HTR-8/SVneo (cell line): ENCODE measurements at places on chromosomes 1 and 21.

DNA sequence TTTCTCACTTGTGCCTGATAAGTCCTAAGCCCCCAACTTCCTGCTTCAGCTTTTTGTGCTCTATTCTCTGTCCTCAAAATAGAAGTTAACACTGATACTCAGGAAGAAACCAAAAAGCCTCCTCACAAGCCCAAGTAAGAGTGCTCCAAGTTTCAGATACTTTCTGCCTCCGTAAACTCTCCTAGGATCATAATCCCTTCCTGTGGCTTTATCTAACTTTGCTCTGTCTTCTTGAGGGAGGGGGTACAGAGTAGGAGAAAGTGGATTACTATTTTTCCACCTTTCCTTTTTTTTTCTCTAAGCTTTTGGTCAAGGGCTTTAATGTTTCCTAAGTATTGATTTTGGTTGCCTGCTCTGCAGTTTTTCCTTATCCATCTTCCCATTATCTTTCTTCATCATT, 54.6 kb downstream of the DPH5 start:
- no peak for DNase-seq

GRCh38 chr1:31585736-31586365, 9.5 kb downstream of the TINAGL1 start:
- DNase-seq = no peak

DNA sequence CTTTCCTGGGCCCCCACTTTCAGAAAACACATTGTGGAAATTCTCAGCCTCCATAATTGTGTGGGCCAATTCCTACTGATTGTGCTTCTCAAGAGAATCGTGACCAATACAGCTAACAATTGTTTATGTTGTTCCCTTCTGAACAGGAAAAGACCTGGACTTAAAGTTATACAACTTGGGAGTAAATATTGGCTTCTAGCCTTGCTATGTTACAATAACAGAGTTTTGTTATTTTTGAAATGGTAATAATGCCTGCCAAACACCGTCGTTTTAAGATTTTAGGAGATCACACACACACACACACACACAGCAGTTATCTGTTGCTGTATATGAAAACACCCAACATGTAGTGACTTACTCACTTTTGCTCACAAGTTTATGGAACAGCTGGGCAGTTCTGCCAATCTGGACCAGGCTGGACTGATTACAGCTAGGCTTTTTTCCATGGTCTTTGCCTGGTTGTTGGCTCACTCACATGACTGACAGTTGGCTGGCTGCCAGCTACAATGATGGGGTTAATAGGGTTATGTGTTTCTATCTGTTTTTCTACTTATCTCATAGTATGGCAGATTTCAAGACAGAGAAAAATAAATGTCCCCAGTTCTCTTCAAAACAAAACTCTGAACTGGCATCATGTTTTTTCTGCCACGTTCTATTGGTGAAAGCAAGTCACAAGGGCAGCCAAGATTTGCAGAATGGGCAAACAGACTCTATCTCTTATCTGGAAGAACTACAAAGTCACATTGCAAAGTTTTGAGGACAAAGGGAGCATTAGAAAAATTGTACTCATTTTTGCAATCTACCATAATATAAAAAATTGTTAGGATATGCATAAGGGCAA, 447.5 kb downstream of the NEGR1 start:
- DNase-seq = no peak

DNA sequence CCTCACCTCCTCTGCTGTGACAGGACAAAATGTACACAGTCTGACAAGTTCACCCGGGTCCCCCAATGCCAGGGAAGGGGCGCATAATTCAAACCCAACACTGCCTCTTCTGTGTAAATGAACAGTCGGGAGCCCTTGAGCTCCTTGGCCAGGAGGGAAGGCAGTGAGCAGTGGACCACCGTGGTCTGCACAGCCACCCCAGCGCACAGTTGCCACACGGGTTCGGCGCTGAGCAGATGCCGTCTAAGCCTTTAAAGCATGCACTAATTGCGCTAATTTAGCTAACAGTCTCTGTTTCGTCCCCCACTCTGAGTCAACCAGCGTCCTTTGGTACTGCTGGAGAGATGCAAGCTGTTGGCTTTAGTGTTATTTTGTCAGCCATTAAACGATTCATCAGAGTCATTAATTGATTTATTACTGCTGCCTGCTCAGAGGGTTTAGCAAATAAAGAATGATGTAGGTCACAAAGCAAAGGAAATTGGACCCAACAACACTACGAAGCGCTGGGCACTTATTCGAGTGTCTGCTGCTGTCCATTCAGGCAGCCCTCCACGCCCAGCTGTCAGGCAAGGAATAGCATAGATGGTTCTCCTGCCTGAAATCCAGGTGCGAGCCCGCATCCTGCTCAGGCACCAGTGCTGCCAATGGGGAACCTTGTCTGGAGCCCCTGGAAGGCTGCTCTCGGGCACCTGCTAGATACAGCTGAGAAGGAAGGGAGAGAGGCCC, 91.5 kb downstream of the MRPL37 start:
- DNase-seq = no peak

- no peak for DNase-seq
Observed at GRCh38 chr1:67683766-67684525, 1.1 kb upstream of the GADD45A start.

GRCh38 chr1:175192111-175192629, 406 bp downstream of the KIAA0040 start:
- no peak for DNase-seq

GRCh38 chr1:29793101-29793546, 556.8 kb downstream of the PTPRU start:
- peak; percentile 61 for DNase-seq

DNA sequence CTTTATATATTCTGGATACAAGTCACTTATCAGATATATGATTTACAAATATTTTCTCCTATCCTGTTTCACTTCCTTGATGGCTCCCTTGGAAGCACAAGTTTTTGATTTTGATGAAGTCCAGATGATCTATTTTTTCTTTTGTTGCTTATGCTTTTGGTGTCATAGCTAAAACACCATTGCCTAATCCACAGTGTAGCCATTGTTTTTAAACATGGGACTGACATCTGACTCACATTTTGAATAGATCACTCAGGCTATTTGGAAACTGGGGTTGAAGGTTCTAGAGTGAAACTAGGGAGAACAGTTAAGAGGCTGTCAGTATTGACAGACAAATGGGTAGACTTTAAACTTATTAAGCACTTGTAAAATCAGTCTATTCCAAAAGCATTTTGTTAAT, 16.6 kb downstream of the AK4 start:
- no peak for DNase-seq

DNA sequence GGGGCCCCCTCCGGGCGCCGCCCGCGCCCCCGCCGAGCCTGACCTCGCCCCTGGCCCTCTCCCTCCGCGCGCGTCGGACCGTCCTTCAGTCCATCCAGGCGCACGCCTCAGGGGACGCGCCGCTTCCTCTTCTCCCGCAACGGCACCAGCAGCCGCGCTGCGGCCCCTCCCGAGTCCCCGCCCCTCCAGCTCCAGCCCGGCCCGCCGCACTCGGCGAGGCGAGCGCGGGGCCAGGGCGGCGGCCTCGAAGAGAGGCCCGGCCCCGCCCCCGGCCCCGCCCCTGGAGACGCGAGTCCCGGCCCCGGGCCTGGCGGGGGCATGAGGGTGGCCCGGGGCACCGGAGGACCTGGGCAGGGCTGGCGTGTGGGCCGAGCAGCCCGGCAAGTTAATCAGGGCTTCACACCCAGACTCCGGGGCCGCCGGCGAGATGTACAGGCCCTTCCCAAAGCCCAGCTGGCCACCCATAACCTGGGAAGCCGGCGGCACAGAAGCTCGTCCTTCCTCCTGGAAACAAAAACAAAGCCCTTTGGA, at the start of gene IGSF3:
Gene IGSF3 (minus strand): TSS at position 159 of the 531 bp plus-strand sequence. CDS start 1,407 bp downstream, outside the sequence.
- DNase-seq = peak; percentile 41

GRCh38 chr1:246934765-246935164, 3.0 kb upstream of the AHCTF1 start:
- no peak for DNase-seq

DNA sequence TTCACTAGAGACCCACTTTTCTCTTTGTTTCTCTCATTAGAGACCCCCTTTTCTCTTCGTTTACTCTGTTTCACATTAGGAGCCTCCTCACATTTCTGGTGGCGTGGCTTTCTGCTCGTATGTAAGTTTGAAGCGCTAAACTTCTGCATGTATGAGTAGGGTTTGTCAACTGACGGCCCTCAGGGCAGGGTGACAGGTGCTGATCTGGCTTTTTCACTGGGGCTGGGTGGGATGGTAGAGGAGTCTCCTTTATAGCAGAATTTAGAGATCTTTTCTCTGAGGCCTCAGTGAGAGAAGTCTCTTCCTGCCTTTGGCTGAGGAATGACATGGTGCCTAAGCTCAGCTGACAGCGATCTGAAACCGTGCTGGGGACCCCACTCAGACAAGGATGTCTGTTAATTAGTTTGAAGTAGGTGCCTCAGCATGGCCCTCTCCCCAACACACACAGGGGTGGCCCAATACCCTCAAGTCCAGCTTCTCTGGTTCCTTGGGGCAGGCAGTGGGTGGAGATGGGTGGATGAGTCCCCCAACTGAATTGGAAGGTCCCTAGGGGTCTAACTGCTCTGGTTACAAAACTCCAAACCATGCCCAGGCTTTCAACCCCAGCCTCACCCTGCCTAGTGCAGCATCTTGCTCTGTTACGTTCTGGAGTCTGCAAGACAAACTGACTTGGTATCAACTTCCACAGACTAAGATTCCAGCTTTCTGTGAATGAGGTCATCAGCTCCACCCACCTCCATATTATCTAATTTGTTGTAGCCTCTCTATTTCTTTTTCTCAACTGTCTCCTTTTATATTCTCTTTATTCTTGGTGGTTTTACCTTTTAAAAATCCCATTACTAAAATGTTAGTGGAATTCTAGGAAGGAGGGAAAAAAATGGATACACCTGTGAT, 3.2 kb downstream of the SLC1A7 start:
- no peak for DNase-seq

DNA sequence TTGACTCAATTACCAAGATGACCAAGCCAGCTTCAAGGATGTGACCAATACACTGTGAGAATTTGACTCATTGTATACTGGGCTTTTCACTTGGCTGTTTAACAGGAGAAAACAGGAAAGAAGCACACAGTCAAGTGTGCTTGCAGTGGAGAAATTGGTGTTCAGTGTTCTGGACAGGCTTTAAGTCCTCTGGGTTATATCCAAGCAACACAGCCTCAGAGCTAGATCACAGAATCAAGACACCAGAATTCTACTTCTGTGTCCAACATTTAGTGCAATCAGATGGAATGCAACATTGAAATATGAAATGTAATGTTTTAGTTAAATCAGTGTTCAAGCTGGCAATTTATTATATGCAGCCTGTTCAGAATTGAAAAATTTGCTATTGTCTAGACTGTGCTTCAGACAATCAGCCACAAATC, 694.4 kb downstream of the LTN1 start:
- DNase-seq = no peak

GRCh38 chr1:187038784-187039183, 210.0 kb downstream of the PLA2G4A start:
- no peak for DNase-seq

- DNase-seq = peak; percentile 69
Observed at GRCh38 chr1:201648066-201648906, 109.4 kb downstream of the NAV1 start.

GRCh38 chr1:172970186-172970585, 80.6 kb downstream of the TNFSF18 start:
- DNase-seq = no peak

- DNase-seq = no peak
Observed at GRCh38 chr1:73887412-73887811, 310.6 kb downstream of the LRRIQ3 start.

DNA sequence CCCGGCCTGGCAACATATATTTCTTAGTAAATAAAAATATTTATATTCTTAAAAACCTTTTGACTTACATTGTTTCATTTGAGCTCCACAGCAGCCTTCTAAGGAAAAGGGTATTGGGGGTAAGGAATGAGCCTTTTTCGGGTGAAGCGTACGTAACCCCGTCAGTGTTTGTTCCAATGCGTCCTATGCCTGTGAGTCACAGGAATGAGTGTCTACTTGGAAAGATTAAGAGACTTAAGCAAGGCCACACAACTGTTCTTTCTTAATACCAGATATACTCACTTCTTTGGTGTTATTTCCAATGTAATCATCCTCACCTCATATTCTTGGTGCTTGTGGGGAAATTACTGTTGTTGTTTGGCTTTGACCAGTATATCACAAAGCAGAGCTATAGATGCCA, 22.7 kb downstream of the WDTC1 start:
- no peak for DNase-seq

DNA sequence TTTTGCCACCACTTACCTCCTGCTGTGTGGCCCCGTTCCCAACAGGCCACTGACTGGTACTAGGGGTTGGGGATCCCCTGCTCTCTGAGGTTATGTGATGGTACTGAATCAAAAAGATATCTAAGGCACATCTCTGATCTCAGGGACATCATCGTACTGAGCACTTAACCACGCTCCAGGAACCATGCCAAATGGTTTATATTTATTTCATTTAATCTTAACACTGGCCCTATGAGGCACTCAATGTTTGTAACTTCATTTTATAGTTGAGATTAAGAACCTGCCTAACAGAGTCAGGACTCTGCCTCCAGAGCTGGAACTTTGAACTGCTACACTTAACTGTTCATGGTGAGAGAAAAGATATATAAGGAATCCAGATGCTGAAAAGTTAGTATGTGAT, 98.0 kb upstream of the HP1BP3 start:
- no peak for DNase-seq

GRCh38 chr1:205523261-205523890, 18.9 kb downstream of the CDK18 start:
- DNase-seq = no peak

- DNase-seq = no peak
Observed at GRCh38 chr1:62870148-62870547, 86.2 kb downstream of the ATG4C start.

DNA sequence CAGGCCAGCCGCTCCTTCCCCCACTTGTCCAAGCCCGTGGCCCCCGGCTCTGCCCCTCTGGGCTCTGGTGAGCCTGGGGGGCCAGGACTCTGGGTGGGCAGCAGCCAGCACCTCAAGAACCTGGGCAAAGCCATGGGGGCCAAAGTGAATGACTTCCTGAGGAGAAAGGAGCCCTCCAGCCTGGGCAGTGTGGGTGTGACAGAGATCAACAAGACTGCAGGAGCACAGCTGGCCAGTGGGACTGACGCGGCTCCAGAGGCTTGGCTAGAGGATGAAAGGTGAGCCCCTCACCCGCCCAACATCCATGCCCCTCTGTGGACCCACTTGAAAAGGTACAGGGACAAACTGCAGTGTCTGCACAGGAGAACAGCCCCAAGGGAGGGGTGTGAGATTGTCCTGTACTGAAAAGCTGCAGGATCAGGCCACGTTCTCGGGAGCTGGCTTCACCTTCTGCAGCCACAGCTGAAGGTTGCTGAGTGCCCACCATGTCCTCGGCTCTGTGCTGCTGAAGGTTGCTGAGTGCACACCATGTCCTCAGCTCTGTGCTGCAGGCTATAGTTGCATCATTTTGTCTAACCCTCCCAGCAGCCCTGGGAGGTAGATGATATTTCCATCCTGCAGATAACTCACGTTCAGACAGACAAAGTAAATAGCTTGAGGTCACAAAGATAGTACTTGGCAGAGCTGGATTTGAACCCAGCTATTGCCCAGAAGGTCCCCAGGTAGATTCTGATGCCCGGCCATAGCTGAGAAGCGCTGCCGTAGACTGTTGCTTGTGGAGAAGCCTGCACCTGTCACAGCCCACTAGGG, 618 bp downstream of the C1orf226 start:
- no peak for DNase-seq
